ENCODE measurements at places on chromosomes 6 and 20.

DNA sequence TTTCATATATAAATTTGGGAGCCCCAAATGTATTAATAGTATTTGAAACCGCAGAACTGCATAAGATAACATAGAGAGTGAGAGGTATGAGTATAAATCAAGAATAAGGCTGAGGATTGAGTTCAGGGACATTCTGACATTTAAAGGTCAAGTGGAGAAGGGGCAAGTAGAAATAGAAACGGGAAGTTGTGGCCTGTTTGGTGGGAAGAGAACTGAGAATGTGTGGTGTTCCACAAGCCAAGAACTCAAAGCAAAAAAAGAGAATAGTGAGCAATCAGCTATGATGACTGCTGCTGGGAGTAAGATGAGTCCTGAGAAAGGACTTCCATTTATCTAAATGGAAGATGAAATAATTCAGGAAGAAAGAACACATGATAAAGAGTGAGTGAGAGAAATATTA, 418.4 kb downstream of the CD109 start:
- no peak for DNase-seq

- no peak for DNase-seq
These were observed 21.3 kb downstream of the CASS4 start for GRCh38 chr20:56433221-56433879.

GRCh38 chr6:126103993-126104392, 117.7 kb downstream of the TRMT11 start:
- DNase-seq: no peak

- DNase-seq: no peak
These were observed 56.2 kb downstream of the SNX9 start for GRCh38 chr6:157879034-157879872.

GRCh38 chr6:52739627-52740026, 23.6 kb downstream of the GSTA2 start:
- no peak for DNase-seq

DNA sequence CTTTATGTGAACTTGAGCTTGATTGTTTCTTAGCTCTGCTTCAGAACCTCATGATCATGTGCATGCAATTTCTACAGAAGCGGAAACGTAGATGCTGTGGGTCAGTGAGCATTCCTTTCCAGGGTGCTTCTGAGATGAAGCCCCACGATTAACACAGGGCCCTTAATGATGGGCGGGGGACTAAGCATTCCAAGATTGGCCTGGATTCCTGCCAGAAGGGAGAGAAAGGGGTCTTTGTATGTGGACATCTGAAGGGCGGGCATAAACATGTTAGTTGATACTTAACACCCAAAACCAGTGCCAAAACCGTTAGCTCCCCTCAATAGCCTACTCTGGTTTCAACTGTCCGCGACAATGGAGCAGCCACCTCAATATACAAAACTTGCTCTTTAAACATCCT, 46.9 kb upstream of the POU3F2 start:
- DNase-seq: no peak

DNA sequence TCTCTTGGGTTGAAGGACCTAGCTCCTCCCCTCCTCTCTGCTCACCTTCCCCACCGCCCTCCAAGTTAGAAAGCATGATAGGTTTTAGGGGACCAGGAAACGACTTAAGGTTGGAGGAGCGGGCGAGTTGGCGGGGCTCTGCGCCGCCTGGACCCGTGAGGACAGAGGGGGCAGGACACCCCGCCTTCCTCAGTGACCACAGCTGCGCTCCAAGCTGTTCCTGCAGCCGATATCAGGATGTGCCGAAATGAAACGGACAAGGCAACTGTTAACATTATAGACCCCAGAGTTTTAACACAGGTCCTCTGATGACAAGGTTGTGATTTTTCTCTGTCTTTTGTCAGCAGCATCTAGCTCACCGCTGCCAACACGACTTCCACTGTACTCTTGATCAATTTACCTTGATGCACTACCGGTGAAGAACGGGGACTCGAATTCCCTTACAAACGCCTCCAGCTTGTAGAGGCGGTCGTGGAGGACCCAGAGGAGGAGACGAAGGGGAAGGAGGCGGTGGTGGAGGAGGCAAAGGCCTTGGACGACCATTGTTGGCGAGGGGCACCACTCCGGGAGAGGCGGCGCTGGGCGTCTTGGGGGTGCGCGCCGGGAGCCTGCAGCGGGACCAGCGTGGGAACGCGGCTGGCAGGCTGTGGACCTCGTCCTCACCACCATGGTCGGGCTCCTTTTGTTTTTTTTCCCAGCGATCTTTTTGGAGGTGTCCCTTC, at the start of gene GRM1:
Gene GRM1 (plus strand): TSS at position 212 of the 722 bp plus-strand sequence. CDS start 456 bp downstream, at position 668.
- no peak for DNase-seq

- no peak for DNase-seq
These were observed 106.8 kb upstream of the EXOC2 start for GRCh38 chr6:799769-800168.

Measured in stimulated activated CD4-positive, alpha-beta T cell treated with anti-CD3 and anti-CD28 coated beads, Interleukin-1b, Interleukin-23, amount 100 ng/mL, for 4 hours (primary cell).